Esophagus squamous epithelium (tissue), 5 donors: ENCODE measurements at places on chromosomes 5 and 9.

DNA sequence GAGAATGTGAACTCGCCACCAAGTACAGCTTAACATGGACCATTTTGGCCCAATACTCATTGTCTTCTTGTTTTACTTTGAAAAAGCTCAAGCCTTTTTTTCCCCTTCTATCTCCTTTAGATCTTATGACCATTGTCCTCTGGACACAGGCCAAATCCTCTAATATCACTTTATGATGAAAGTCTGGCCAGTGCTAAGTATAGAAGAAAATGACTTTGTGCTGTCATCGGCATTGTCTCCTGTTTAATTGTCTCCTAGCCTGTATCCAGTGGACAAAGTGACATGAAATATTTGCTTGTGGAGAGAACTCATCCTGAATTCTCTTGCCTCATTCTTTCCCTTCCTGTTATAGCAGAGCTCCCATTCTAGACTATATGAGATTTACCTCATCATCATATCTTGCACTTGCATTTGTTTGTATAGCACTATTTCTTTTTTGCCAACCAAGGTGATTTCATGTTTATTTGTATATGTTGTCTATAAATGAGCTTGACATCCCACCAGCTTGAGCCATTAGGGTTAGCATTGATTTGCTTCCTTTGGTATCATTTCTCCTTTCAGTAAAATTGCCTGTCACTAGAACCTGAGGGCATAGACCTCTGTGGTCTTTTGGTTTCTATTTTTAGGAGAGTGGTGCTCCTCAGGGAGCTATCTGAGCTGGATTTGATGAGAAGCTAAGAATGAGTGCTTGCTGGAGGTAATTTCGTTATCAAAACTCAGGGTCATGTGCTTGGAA, 18.8 kb upstream of the TNFAIP8 start:
- no peak for DNase-seq

- no peak for DNase-seq
These were observed 69.3 kb downstream of the OLFM1 start for GRCh38 chr9:135156525-135157510.

- no peak for DNase-seq
These were observed 183.3 kb downstream of the SH3GL2 start for GRCh38 chr9:17761984-17762676.

- no peak for DNase-seq
These were observed 39.0 kb downstream of the ESM1 start for GRCh38 chr5:54946306-54946819.

DNA sequence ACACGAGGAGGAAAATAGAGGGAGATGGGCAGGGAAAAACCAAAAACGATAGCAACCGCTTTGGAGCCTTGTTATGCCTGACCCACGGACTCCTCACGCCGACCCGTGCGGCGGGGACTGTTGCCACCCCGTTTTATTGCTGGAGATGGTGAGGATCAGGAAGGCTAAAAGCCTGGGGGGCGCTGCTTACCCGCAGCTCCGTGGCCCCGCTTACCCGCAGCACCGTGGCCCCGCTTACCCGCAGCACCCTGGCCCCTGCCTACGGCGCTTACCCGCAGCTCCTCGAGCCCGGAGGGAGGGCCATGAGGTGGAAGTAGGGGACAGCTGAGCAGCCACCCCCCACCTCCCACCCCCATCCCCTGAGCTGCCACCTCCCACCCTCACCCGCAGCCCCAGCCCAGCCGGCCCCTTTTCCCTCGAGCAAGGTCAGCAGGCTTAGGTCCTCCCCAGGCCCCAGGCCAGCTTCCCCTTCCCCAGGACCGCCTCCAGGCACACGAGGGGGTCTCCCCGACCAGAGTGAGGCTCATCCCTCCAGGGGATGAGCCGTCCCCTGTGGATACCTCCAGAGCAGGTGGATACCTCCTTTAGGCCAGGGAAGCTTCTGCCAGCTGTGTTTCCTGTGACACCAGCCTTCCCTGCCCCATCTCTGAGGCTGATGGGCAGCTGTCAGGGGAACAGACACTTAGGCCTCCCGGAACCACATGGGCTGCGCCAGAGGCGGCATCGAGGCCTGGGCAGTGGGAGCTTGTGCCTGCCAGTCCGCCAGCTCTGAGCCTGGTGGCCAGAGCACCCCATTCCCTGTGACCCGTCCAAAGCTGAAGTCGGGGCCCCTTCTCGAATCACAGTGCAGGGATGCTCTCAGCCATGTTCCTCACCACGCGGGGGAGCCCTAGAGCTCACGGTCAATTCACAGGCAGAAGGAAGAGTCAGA, 92.3 kb downstream of the LMX1B start:
- DNase-seq = no peak

GRCh38 chr5:38670878-38671277, 114.4 kb upstream of the LIFR start:
- no peak for DNase-seq

- DNase-seq = no peak
These were observed 35.2 kb downstream of the DTWD2 start for GRCh38 chr5:118952992-118953651.

DNA sequence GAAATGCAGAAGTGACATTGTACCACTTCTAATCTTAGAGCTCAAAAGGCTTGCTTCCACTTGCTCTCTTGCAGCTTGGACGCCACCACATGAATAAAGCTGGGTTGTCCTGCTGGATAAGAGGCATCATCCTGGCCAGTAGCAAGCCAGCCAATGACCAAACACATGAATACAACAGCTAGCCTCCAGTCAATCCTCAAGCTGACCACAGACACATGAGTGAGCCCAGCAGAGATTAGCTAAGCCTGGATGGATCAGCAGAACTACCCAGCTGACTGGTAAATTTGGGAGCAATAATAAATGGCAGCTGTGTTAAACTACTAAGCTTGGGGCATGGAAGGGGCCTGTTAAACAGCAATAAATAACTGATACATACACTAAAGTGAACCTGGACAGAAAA, 121.1 kb upstream of the SLC12A2 start:
- no peak for DNase-seq

DNA sequence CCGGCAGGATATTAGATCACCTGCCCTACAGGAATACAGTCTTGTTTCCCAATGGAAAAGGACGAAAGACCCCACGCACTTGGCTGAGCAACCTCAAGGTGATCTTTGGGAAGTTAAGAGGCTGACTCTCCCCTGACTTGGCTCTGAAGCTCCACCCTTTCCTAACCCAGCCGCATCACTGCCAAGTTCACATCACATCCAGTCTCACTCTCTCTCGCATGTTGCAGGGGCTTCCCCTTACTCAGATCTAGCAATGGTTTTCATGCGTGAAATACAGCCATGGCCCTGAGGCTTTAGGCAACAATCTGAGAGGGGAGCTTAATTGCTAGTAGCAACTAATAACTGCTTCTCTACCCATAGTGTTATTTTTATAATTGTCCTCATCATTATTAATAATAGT, 211.6 kb downstream of the DOCK8 start:
- DNase-seq = no peak

DNA sequence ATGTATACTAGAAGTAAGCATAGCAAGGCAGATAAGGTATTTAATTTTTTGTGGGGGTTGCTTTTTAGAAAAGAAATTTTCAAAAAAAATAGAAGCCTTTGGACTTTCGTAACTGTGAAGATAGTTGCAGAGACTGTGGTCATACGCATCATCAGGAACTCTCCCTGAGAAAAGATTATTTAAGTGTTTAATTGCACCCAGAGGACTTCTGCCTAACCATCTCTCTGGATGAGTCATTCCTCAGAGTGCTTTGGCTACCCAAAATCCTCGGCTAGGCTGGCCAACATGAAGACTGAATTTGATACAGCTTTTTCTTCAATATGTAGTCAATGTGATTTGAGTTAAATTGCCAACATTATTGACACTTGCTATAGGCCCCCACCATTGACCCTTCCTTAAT, 296.4 kb downstream of the TLR4 start:
- no peak for DNase-seq

GRCh38 chr5:34709861-34710673, 53.9 kb downstream of the RAI14 start:
- no peak for DNase-seq

- no peak for DNase-seq
These were observed 2.6 kb downstream of the PDLIM4 start for GRCh38 chr5:132260051-132260450.

- no peak for DNase-seq
These were observed 1.4 kb downstream of the PIK3R1 start for GRCh38 chr5:68217047-68217355.

DNA sequence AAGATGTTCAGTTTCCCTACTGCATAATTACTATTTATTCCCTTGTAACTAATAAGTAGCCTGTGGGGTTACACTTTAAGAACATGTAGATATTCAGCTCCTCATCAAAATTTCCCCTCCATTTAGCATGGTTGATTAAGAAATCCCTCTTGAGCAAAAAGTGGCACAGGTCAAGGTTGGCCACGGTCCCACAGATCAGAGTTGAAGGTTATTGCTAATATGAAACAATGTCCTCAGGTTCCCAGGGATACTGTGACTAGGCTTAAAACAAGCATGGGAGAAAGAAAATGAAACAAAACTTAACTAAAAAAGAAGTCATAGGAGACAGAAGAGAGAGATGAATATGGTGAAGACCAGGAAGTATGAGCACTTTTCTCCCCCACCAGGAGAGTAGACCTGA, 64.2 kb downstream of the RFK start:
- DNase-seq = no peak

DNA sequence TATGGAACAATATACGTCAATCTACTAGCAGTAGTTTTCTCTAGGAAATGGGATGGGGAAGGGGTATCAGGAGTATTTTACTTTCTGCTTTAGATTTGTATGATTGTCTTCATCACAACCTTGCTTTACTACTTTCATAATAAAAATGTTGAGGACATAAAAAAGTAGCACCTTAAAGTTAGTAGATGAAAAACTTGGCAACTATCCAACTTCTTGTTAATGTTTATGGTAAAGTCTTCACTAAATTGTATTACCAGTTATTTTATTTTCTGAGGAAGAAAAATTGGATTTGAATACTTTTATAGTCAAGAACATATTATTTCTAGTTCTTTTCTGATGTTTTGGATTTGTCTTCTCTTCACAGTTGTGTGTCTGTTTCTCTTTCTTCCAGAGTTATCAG, 372.1 kb downstream of the ARRDC3 start:
- no peak for DNase-seq

DNA sequence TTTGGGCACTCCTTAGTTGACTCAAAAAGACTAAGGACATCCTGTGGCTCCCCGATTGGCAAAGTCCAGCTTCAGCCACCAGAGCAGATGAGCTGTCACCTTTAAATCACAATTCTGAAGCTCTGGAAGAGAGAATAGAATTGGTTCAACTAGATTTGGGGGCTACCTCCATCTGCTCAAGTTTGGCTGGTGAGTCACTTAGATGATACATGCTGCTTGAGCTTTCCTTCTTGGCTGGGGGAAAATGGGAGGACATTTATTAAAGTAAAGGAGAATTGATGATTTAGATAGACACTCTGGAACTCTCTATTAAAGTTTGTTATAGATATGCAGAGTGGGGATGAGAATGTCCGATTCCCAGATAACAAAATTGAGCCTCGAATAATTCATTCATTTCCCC, 30.0 kb upstream of the GRIA1 start:
- no peak for DNase-seq

GRCh38 chr5:167528651-167529050, 762.8 kb upstream of the WWC1 start:
- DNase-seq = no peak

- no peak for DNase-seq
These were observed 142.3 kb upstream of the KLF9 start for GRCh38 chr9:70556771-70557170.

- no peak for DNase-seq
These were observed 353.5 kb downstream of the ADAMTS6 start for GRCh38 chr5:65128226-65128625.

DNA sequence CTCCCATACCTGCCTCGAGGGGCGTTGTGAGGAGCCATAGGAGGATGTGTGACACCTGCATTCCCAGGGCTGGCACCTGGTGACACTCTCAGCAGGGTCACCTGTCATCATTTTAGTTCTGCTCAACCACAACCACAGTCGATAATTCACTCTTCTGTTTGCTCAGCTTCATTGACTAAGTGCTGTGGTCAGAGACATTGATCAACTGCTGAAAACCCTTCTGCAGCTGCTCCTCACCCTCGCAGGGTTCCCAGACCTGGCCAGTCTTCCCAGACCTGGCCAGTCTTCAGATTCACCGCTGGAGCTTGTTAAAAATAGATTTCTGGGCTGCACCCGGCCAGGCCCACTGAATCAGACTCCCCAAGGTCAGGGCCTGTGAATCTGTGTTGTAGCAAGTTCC, 92.8 kb downstream of the MVB12B start:
- no peak for DNase-seq

DNA sequence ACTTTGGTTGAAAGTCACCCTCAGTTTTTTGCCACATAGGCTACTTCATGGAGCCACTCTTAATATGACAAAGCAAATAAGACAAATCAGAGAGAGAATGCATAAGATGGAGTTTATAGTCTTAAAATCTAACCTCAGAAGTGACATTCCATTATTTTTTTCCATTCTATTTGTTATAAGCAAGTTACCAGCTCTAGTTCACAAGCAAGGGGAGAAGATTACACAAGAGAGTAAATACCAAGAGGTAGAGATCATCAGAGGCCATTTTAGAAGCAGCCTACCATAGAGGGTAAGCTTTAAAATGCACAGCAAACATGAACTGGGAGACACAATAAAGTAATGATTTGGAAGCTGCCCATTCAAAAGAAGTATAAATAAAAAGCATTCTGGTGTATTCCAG, 651.3 kb upstream of the MEF2C start:
- DNase-seq = no peak

DNA sequence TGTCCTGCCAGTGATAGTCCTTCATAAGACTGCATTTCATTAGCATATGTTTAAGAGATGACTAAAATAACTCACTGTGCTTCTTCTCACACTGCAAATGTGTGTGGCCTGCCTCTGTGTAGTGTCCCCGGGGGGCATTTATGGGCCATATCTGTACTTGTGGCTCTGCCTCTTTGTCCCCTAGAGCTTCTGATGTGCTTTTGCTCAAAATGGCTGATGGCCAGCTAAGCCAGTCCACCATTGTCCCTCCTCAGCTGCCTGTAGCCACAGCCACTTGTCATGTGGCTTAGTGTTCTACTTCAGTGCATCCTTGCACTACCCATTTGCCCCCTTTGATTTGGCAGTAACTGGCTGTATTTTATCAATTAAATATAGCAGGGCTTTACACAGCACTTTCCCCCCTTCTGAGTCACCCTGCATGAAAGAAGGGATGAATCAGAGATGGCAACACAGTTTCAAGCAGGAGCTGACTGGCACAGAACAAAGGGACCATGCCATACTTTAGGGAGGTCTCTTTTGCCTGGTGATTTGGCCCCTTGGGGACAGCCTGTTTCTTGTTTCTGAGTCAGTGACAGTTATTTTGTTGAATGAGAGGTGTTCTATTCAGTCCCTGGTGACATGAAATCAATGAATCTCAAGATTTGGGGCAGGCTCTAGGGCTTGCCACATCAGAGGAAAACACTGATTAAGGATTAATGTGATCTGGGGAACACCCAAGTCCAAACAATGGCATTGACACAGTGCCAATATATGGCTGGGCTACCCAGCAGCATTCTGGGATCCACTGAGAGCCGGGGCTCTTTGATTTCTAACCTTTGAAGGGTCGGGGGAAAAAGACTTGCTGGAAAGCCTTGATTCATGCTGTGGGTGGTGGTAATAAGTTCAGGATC, 245.5 kb downstream of the SMARCA2 start:
- DNase-seq = no peak

- DNase-seq = no peak
These were observed 15.8 kb upstream of the CAPSL start for GRCh38 chr5:35954175-35954574.

GRCh38 chr9:89923961-89924504, 319.2 kb downstream of the GADD45G start:
- DNase-seq = no peak

GRCh38 chr5:501105-501830, 23.0 kb downstream of the SLC9A3 start:
- no peak for DNase-seq

GRCh38 chr5:36079200-36079781, 12.6 kb upstream of the UGT3A2 start:
- no peak for DNase-seq
